ENCODE measurements at places on chromosomes 6 and 20.
A peak's percentile ranks its signal among the peaks of the same experiment; 100 is the strongest.

DNA sequence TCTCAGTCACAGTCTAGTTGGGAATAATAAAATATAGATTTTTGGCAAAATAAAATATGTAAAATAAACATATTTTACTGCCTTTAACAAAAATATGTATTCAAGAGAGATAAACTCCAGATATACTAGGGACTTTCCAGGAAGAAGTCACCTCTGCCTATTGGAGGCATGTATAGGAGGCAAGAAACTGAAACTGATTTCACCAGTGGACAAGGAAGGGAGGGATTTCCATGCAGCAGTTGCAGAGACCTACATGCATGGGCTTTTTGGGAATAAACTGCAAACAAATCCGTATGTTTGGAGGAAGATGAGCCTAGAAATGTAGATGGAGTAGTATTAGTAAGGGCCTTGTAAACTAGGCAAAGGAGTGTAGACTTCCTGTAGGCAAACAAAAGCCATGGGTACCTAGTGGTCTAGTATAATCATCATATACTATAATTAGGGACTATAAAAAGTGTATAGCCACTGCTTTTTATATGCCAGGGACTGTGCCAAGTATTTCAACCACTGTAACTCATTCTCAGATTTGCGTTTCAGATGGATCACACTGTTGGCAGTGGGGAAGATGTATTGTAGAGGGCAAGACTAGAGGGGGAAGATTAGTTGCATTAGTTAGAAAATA lies 38.9 kb downstream of the CD109 start:
- DNase-seq, result no peak

GRCh38 chr6:169292338-169293124 lies 38.9 kb upstream of the THBS2 start:
- peak; percentile 90 for DNase-seq

DNA sequence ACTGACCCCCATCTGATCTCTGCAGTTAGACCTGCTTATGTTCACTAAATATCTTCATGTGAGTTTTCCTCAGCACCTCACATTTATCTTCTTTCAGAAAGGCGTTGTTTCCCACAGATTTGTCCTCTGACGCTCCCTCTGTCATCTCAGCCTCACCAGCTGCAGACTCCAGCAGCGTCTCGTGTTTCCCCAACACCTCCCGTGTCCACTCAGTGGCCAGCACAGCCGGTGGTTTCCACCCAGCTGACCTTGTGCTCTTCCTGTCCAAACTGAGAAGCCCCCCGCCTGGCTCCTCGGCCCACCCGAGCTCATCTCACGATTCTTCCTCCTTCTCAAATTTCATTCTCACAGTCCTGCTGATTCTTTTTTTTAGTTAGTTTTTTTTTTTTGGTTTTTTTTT lies 12.5 kb downstream of the ERMARD start:
- DNase-seq, result no peak

DNA sequence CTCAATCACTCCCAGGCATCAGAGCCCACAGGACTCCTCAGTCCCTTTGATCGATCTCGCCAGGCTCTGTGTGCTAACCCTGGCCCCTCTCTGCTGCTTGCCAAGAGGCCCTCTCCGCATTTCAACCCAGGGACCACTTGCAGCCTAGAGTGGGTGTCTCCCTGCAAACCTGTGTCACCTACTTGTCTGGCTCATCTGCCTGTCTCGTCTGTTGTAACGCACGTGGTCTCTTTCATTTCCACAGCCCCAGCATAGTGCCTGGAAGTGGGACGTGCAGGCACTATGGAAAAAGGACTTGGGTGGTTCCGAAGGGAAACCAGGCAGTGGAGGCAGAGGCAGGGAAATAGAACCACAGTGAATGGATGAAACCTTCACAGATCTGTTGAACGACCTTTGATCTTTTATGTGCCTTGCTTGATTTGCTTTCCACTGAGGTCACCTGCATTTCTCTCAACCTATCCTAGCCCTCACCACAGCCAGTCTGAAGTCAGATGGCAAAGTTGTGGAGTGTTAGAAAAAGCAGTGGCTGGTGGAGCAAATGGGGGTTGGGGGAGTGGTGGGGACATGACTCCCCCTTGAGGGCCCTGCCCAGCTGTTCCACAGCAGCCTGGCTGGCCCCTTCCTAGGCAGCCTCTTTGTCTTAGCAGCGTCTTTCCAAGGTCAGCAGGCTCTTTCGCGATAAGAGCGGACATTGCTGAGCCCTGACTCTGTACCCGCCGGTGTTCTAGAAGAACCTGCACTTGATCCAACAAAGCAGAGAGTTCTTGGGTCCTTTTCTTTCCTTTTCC lies 55.8 kb upstream of the TAGAP start:
- no peak for DNase-seq

- DNase-seq, result no peak
Observed at GRCh38 chr20:51076786-51077685, 54.1 kb upstream of the KCNG1 start.

DNA sequence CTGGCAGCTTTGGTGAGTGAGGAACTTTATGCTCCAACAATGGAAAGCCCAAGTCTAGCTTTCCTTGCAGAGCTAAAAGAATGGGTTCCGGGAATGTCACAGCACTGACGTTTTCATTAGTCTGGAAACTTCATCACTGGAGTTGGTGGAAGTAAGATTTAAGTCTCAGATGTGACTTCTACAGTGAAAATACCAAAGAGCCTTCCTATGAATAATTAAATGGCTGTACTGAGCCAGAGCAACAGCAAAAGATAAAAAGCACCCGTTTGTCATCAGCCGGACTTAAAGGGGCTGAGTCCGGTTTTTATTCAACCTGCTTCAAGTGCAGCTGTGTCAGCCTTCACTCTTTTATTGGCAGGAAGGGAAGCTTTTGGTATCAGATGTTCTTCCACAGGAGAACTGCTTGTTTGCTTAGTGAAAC lies 46.5 kb upstream of the SHLD1 start:
- no peak for DNase-seq

- DNase-seq, result no peak
Observed at GRCh38 chr6:14763139-14763538, 482.7 kb upstream of the JARID2 start.

All from SW480 (cell line).